ENCODE measurements at places on chromosomes 6 and 20.

DNA sequence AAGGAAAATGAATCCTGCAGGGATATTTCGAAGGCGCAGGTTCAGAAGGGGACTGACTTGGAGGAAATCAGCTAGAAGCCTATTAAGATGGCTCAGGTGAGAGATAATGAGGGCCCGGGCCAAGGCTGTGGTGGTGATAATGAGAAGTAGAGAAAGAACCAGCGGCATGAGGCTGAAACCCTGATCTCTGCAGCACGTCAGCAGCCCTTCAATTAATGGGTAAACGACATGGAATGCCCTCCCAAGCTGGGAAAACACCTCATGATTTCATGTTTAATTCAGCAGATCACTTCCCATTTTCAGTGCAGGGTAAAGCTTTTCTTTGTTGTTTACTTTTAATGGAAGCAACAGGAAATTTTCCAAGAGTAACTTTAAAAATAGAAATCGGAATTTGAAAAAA lies 104.9 kb downstream of the TMEM200A start:
- no peak for DNase-seq

- DNase-seq = no peak
These were observed 447.7 kb upstream of the CDH4 start for GRCh38 chr20:60804240-60804917.

DNA sequence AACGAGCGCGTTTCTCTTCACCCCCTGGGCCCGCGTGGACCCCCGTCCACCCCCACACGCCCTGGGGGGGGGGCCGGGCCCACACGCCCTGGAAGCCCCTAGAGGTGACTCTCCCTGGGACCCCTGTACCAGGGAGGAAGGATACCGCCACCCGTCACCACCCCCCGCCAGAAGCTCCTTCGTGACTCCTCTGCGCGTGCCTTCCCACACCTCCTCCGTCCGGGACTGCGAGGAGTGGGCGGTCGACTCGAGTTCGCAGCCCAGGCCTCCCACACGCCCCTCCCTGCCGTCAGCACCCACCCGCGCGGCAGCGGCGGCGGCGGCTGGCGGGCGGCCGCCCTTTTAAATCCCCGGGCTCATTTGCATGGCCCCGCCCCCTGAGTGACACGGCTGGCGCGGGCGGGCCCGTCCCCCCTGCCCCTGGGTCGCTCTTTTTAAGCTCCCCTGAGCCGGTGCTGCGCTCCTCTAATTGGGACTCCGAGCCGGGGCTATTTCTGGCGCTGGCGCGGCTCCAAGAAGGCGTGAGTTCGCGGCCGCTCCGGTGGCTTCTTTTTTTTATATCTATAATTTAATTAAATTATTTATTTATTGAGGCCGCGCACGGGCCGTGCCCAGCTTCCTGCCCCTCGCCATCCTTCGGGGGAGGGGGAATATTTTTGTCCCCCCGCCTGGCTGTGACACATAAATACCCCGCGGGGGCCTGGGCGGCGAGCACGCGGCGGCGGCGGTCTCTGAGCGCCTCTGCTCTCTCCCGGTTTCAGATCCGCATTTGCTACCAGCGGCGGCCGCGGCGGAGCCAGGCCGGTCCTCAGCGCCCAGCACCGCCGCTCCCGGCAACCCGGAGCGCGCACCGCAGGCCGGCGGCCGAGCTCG lies at the start of gene HMGA1:
Gene HMGA1, plus strand, starts transcription at position 431 of the 873 bp plus-strand sequence. CDS start 3,908 bp downstream, outside the sequence.
- DNase-seq = no peak

DNA sequence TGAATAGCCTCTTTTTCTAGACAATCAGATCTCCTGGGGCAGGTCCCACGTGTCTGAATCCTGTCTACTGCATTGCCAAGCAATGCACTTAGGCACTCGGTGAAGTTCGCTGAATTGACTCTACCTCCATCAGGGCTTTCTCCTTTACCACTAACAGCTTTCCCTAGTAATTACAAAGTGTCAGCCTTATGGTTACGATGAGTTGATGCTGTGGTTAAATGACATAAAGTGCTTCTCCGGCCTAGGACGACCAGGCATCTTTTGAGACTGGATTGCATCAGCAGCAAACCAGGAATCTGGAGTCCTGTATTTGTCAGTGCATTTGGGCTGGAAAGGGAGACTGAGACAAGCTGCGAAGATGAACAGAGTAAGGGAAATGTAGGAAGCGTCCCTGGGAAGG lies 21.5 kb downstream of the NOX3 start:
- no peak for DNase-seq

GRCh38 chr6:166619912-166620311 lies 7.1 kb downstream of the RPS6KA2 start:
- DNase-seq = no peak

Measured in left renal cortex interstitium (tissue), 4 donors.